ENCODE measurements at places on chromosomes 16 and 17.

GRCh38 chr17:34354637-34355036 lies 1.6 kb upstream of the CCL13 start:
- no peak for DNase-seq

DNA sequence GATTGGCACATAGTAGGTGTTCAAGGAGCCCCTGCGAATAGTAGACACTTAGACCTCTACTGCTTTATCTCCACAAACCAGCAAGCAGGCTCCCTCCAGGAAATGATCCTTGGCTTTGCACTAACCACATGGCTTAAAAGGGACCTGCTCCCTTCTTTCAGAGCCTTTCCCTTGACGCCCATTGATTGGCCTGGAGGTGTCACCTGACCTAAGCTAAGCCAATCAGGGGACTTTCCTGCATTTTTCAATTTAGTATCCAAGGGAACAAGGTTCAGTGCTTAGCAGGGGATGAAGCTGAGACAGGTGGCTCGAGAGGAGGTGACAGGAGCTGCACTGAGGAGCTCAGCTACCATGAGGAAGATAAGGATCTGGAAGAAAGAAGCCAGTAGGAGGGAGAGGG lies 52.8 kb downstream of the CLEC19A start:
- DNase-seq, result no peak

- DNase-seq, result no peak
Observed at GRCh38 chr16:88329726-88330700, 52.7 kb upstream of the ZNF469 start.

DNA sequence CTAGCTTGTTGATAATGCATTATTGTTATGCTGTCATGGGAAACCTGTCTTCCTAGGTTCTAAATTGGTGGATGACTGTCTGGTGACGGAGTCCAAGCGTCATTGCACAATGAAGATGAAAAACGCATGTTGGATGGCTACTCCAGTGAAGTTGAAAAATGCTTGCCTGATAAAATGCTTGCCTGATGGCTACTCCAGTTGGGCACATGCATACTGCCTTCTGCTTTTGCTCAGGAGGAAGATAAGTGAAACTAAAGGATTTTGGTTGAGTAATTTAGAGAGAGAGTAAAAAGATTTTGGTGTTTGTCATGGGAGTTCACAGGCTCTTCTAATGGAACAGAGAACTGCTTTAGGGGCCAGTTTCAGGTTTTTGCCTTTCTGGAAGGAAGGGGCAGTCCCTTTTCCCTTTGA lies 118.6 kb downstream of the PRKCA start:
- DNase-seq, result no peak

- DNase-seq, result no peak
Observed at GRCh38 chr17:289409-289808, 63.2 kb downstream of the RPH3AL start.

GRCh38 chr16:1163567-1164055 lies 10.7 kb downstream of the CACNA1H start:
- no peak for DNase-seq

DNA sequence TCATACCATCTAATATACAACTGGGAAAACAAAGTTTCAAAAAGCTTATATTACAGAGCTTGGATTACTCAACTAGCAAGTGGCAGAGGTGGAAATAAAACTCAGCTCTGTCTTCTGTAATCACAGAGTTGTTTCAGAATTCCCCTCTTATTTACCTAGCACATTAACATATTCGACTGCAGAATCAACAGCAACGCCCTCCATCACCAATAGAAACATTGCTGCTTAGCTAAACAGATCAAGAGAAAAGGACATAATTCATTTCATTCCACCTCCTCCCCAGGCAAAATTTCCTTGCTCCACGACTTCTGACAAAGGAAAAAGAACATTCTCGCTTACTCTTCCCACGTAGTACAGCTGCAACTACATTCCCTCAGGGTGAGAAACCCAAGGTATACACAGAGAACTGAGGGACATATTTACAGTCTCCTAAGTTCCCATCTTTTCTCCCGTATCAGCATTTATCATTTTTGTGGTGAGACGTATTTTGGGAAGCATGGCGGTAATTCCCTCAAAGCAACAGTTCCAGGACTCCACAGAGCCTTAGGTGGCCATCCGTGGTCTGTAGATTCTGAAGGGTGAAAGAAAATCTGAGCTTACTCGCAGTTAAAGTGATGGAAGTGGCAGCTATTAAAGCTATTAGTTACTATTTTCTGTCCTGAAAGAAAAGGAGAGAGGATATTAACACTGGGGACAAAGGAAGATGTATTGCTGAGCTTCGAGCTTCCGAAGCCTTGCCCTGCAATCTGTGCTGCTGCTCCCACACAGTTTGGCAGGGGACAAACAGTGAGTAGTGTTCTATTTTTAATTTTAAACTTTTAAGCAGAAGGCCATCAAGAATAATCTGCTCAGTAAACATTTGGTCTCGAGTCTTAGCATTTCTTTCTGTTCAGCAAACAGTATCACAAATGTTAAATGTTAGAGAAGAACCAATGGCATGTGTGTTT lies 1296.2 kb downstream of the CDH8 start:
- DNase-seq, result no peak
